ENCODE measurements at places on chromosomes 5 and 9. TPM values are rescaled to one million over a fixed set of nuclear protein-coding genes. Genes with fewer than 3 reads are reported as not detected.

Gene FYB1
- total RNA-seq, result 2.7 TPM

Gene CARTPT
- total RNA-seq, result not detected

Gene PCDHB5
- total RNA-seq, result 2.4 TPM

Gene FAM153A
- total RNA-seq, result not detected

Gene CPLANE1
- 8.7 TPM for total RNA-seq

Gene OR13F1
- not detected for total RNA-seq

Gene HTR1A
- total RNA-seq, result not detected

Gene SNCB
- total RNA-seq, result not detected

Gene PRRT1B
- total RNA-seq, result not detected

Gene TMEM250
- total RNA-seq, result 23.7 TPM

Gene SPRY4
- total RNA-seq, result 7.4 TPM

Gene PCDHA6
- 0.31 TPM for total RNA-seq

Gene NR5A1
- total RNA-seq, result not detected

Gene PLAC8L1
- total RNA-seq, result not detected
